ENCODE measurements at places on chromosomes 2 and 18.

DNA sequence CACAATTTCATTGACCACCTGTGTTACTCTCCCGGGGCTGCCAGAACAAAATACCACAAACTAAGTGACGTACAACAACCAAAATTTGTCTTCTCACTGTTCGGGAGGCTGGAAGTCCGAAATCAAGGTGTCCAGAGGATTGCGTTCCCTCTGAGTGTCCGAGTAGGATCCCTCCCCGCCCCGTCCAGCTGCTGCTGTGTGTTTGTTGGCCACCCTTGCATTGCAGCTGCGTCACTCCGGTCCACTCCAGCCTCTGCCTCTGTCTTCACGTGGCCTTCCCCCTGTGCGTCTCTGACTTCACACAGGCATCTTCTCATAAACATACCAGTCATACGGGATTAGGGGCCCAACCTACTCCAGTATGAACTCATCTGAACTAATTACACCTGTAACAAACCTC, 251.8 kb upstream of the SMIM21 start:
- no peak for DNase-seq

DNA sequence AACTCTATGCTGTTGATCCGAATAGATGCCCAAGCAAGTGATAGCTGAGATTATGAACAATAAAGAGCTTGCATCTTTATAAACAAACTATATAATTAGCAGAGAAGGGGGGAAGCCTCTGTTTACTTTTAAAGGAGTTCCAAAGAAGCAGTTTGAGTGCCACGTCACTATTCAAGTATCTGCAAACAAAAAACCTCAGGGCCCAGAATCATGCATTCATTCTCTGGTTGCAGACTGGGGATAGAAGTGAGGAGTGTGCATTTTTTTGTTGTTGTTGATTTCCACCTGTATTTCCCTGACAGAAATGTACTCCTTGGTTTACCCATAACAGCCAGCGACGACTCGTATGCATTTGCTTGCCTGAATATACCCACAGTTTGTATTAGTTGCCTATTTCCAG, 264.3 kb downstream of the PTGR3 start:
- DNase-seq, result no peak

GRCh38 chr2:217618744-217619143, 384.1 kb downstream of the TNS1 start:
- no peak for DNase-seq

- DNase-seq, result no peak
Measured at GRCh38 chr18:21669736-21670285, 34.8 kb downstream of the ABHD3 start.

DNA sequence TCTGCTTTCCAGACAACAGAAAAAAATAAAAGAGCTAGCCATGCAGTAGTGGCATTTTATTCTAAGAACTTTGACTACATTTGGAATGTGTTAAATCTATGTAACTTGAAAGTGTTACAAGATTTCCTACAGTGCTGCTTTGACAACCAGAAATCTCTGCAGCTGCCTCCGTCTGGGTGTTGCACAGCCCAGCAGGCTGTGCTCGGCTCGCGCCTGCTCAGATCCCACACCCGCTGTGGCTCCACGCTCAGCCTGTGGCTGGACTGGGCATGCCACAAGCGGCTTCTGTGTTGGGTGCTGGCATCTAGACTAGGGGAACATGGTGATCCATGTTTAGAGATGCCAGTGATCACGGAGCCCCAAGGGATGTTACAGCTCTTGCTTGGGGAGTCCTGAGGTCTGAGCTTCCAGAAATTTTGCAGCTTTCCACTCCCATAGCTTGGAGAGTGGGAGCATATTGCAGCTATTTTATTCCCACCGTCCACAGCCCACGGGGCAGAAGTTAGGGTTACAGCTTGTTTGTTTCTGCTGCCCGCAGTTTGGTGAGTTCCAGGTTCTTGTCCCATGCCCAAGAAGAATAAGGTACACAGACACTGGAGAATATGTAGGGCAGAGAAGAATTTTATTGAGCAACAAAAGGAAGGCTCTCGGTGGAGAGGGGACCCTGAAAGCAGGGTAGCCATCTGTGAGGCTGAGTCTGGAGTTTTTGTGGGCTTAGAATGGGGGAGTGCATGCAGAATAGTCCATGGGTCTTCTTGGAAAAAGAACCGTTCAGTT, 44.1 kb downstream of the FAM171B start:
- DNase-seq, result no peak

DNA sequence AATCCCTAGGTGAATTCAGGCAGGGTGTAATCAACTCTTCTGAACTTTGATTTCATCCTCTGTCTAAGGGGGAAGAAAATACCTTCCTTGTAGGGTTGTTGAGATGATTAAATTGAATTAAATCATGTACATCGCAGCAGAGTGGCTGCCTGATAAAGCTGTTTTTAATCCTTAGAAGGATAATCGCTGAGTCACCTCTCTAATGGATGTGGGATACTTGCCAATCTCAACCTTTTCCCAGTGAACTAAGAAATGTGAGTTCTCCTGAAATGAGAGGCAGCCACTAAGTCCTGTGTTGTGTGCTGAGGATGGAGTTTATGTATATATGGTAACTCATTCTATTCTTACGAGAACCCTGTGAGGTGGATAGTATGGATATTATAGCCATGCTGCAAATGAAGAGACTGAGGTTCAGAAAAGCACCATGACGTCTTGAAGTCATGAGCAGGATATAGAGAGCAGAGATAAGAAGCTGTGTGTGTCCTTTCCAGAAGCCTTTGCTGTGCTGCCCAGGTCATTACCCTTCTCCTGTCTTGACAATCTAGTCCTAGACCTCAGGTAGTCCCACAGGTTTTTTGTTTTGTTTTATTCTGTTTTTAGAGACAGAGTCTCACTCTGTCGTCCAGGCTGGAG, 93.3 kb downstream of the HNRNPLL start:
- DNase-seq, result no peak
